Stimulated activated CD8-positive, alpha-beta memory T cell treated with anti-CD3 and anti-CD28 coated beads, Interleukin-15, amount 100 ng/mL, for 4 hours (primary cell): ENCODE measurements at places on chromosomes 6 and 20.

GRCh38 chr6:154154389-154154967, 115.4 kb downstream of the OPRM1 start:
- DNase-seq, result no peak

DNA sequence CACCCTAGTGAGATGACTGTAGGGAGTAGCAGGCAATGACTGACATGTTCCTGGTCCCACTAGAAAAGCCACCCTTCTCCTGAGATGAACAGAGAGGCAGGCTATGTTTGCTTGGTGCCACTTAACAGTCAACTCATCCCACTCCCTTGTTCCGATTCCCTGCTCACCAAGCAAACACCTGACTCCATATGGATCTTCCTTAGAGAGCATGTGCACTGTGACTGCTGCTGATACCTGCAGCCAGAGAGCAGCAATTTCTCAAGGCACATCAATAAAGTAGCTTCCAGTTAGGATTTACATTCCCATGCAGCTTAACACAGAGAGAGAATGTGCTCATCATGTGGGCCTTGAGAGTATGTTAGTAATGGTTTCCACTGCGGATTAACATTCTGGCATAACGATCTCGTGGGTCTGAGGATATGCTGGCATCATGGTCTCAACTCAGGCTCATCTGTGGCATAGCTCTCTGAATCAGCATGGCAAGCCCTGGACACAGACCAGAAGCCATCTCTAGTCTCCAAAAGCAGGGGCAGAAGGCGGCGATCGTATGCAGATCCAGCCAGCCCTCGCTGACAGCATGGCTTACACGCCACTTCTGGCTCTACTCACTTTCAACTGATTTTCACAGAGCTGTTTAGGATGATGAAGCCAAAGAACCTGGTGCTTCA, 43.9 kb downstream of the ATXN1 start:
- no peak for DNase-seq

DNA sequence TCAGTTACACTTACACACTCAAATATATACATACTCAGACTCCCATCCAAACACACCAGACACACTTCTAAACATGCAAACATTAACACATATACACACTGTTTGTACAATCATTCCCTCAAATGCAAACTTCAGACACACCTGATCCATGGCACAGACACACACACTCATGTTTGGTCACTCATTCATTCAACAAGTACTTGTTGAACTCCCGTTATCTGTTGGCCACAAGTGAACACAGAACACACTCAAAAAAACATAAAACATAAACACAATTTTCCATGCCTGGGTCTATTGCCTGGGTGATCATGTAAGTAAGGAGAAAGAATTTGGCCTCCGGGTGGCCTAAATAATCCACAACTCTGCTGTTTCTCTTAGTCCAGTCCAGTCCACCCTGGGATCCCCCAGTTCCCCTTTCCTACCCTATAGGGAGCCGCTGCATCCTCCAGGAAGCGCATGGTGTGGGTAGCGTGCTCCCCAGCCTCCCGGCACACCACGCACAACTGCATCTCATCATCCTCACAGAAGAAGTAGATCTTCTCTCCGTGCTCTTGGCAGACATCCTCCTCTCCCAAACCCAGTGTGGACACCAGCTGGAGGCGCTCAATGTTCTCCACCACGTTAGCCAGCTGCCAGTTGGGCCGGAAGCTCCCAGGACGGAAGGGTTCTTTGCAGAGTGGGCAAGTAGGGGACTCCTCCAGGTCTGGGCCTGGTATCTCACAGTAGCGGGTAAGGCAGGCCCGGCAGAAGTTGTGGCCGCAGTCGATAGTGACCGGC, 815 bp downstream of the TRIM10 start:
- no peak for DNase-seq

- DNase-seq, result no peak
Measured at GRCh38 chr6:7905416-7905815, 5.2 kb downstream of the TXNDC5 start.

DNA sequence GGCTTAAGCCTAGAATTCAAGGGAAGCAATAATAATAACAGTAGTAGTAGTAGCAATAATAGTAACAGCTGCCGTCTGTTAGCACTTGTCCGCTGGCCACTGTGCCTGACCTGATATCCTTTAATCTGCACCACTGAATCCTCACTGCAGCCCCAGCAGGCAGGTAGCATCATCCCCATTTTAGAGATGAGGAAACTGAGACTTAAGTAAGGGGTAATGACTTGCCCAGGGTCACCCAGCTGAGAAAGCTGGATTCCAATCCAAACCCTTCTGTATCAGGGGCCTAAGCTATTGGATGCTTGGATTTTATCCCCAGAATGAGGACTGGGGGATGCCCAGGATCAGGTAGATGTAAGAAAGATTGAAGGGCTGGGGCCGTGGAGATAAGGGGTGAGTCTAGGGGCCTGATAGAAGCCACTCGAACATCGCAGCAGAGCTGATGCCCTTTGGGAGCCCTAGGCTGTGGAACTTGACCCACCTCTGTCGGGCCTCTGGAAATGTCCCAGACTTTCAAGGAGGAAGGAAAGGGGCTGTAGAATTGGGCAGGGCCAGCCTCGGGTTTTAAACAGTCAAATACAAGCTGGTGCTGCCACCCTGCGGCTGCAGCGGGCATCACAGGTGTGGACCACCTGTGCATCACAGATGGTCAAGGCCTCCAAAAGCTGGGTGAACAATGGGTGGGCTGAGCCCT, 102.1 kb upstream of the MYL9 start:
- no peak for DNase-seq

DNA sequence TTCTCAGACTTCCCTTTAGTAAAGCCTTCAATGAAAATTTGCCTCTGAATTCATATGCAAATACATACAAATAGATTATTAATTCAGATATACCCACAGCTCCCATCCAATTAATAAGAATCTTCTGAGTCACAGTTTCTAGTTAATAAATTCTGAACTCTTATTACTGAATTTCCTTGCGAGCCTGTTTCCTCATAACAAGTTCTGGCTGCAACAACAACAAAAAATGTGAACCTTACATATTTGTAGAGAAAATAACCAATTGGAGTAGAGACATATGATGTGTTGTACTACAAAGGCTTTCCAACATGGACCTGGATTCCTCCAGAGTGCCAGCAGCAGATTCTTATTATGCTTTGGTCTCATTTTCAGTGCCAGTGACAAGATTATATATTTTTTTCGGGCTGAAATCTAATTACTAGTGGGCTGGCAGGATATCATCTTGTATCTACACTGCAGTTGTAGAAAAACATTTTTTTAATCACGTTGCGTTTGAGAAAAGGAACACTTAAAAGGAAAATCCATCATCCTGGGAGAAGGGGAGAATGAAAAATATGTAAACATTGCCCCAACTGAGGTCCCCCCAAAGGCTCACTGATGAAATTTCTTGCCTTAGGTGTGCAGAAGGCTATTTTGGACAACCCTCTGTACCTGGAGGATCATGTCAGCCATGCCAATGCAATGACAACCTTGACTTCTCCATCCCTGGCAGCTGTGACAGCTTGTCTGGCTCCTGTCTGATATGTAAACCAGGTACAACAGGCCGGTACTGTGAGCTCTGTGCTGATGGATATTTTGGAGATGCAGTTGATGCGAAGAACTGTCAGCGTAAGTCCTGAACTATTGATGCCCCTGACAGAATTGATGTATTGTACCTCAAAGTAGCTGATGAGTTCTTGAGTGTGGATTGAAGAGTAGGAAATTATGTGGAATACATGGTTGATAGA, 404.6 kb downstream of the LAMA2 start:
- no peak for DNase-seq

DNA sequence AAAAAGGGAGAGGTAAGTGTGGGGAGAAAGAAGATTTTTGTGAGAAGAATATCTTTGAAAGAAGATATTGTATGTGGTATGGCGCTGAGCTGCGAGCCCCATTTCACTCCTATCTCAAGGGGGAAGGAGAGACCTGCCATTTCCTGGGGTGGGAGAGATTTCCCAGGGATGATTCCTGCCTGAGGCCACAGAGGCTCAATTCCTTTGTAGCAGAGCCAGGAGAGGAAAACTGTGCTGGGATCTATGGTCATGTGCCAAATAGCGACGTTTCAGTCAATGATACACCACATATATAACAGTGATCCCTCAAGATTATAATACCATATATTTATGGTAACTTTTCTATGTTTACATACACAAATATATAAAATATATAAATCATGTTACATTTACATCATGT, 28.9 kb downstream of the TCF21 start:
- DNase-seq, result no peak

DNA sequence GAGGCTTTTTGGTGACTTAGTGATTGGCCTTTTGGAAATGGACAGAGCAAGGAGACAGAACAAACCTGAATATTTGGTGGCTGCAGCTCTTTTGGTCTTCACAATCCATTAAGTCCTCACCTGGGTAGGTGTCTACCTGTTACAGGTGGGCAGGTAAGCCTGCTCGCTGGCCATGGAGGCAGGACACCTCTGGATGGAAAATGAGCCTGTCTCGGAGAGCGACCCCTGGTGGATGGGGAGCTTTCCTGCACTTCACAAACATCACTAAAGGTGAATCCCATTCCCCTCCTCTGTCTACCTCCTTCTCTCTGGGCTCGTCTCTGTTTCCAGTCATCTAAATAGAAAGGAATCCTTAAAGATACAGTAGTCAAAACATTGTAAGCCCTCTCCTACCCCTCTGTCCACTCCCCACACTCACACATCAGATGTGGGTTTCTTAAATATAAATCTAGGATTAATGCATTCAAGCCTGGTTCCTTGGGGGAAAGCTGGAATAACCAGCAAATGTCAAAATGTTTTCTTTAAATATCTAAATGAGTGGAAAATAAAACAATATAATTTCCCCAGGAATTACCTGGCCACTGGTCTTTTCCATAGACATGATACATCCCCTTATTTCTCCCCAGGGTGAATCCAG, 304.9 kb downstream of the CDH26 start:
- peak; percentile 4 for DNase-seq

GRCh38 chr20:57470212-57470522, 54.8 kb downstream of the CTCFL start:
- DNase-seq, result no peak

DNA sequence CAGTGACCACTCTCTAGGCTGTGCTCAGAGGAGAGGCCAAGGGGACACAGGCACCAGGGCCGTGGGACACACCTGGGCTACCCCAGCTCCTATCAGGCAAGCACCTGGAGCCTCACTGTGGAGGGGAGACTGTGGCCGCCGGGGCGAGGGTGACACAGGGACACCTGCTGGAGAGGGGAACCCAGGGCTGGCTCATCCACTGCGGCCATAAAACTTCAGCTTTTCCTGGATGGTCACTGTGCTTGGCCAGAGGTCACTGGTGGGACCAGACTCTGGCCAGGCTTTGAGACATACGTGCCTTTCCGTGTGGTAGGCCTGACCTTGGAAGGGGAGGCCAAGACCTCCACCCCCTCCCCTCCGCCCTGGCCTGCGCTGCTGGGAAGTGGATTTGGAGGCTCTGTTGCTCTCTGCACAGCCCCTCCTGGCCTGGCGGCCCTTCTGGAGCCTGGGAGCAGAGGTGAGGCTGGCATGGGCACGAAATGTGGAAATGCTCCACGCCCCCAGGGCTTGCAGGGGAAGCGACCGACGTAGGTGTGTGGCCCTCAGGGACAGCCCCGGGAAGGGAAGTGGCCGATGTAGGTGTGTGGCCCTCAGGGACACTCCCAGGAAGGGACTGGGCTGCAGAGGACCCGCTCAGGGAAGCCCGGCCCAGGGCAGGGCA, 42.9 kb upstream of the BHLHE23 start:
- no peak for DNase-seq
